SK-N-MC (cell line): ENCODE measurements at places on chromosomes 2 and 18.

DNA sequence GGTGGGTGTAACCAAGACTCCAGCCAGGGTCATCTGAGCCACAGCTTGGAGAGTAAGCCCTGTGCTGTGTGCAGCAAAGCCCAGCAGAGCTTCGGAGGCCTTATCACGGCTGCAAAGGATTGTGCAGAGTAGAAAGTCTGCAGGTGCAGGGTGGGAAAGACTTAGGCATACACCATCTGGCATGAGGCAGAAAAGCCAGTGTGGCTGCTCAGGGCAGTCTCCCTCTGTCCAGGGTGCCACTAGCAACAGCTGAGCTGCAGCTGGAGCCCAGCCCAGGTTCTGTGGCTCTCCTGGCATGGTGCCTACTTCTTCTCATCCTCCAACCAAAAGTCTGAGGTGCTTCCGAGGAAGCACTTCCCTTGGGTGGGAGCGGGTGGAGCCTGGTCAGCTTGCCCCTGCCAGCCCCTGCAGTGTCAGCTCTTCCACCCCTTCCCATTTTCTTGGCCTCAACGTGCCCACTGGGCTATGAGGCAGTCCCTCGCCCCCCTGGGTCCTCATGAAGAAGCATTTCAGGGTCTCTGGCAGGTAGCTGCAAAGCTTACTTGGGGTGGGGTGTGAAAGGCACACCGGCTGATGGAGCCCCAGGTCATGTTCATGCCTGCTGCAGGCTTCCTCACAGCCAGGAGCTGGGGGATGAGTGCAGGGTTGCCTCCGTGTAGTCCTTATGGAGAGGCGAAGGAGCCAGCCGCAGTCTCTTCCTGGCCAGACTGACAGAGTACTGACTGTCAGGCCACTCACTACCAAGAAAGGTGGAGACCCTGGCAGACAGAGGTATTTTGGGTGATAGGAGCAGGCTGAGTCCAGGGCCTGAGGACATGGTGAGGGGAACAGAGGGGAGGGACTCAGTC is 4.8 kb downstream of the AMER3 start:
- DNase-seq, result no peak

- DNase-seq, result no peak
Measured at GRCh38 chr2:1673160-1673944, 71.0 kb downstream of the PXDN start.

DNA sequence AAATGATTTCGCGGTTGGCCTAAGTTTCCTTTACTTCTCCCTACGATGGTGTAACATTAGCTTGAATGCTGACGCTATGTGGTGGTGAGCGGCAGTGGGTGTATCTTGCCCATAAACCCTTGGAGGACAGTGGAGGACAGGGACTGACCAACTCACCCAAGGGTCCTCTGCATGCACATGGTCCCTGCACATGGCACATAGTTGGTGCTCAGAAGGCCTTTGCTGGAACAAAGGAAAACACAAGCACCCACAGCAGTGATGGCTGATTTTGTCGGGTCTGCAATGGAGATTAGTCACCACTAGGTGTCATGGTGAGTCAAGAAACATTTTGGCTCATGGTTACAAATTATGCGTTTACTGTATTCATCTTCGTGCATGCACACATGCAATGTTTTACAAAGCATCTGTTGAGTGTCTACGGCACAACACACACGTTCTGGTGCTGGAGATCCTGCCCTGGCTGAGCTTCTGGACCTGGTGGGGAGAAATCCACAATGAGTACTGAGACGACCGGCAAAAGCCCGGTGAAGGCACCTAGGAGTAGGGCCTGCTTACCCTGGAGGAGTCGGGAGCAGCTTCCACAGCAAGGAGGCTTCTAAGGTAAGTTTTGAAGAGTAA is 44.0 kb downstream of the PDCL3 start:
- DNase-seq, result no peak

DNA sequence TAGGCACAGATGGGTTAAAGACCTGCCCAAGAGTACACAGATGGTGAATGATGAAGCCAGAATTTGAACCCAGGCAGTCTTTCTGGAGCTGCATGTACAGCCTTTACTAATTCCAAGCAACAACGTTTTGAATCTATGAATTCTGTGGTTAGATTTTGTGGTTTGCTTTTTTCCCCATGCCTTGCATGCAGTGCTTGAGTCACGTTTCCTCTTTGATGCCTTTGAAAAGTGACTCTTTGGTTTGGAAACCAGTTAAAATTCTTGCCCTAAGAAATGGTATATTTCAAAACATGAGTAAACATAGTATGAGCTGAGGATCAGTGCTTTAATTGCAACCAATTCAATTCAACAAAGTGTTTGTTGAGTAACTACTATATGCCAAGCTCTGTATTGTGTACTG is 48.2 kb upstream of the PPM1B start:
- peak; percentile 59 for DNase-seq

DNA sequence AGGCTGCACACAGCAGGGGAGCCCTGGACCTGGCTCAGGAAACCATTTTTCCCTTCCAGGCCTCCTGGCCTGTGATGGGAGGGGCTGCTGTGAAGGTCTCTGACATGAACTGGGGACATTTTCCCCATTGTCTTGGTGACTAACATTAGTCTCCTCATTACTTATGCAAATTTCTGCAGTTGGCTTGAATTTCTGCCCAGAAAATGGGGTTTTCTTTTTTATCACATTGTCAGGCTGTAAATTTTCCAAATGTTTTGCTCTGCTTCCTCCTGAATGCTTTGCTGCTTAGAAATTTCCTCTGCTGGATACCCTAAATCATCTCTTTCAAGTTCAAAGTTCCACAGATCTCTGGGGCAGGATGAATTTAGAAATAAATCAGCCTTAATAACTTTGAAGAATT is 78.2 kb downstream of the EHBP1 start:
- no peak for DNase-seq

DNA sequence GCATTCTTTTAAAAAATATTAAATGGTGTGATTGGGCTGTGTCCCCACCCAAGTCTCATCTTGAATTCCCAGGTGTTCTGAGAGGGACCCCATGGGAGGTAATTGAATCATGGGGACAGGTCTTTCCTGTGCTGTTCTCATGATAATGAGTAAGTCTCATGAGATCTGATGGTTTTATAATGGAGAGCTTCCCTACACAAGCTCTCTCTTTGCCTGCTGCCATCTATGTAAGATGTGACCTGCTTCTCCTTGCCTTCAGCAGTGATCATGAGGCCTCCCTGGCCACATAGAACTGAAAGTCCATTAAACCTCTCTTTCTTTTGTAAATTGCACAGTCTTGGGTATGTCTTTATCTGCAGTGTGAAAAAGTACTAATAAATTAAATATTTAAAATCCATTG is 10.3 kb downstream of the PPM1B start:
- no peak for DNase-seq

DNA sequence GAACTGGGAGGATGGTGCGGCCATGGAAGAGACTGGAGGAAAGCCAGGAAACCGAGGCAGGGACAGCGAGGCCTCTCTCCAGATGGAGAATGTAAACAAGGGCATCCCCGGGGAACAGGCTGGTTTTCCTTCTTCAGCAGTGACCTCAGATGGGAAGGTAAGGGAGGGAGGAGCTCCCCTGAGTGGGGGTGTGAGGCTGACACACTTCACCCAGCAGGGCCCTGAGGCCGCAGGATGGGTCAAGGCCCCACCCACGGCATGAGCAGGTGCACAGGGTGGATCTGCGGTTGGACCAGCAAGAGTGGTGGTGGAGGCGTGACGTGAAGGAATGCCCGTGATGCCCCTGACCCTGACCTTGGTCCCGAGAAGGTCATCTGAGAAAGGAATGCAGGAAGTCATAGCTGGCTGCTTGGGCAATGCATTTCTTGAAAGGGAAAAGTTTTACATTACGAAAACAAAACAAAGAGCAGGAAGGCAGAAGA is 48.1 kb downstream of the ADCY3 start:
- DNase-seq, result no peak

GRCh38 chr18:41756141-41756540 is 198.9 kb upstream of the PIK3C3 start:
- no peak for DNase-seq

DNA sequence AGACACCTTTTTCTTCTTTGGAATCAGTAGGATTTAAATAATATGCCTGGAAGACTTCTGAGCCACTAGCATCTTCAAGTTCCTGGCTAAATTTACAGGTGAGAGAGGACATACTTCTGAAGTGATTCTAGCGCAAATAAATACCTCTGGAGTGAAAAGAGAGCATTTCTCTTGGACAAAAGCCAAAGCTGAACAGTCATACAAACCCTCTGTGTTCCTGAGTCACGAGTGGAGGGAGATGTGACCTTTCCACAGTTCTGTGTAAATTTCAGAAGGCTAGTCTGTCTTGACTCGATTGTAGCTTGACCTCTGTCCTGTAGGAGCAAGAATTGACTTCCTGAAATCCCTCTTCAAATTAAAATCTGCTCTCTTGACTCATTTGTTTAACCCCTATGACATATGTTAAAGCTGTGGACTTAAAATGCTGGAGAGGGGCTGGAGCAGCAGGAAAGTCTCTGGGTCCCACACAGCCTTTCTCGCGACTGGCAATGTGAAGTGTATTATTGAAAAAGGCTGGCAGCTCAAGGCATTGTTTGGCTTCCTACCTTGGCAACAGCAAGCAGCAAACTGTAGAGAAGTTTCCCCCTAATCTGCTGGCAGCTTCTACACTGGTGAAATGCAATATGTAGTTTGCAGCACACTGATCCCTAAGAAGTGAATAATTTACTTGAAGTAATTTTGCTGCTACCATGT is 79.6 kb upstream of the GCFC2 start:
- DNase-seq, result no peak

- no peak for DNase-seq
Measured at GRCh38 chr18:63090334-63090733, 229.2 kb downstream of the BCL2 start.

GRCh38 chr2:65456886-65457285 is 24.5 kb upstream of the SPRED2 start:
- no peak for DNase-seq

DNA sequence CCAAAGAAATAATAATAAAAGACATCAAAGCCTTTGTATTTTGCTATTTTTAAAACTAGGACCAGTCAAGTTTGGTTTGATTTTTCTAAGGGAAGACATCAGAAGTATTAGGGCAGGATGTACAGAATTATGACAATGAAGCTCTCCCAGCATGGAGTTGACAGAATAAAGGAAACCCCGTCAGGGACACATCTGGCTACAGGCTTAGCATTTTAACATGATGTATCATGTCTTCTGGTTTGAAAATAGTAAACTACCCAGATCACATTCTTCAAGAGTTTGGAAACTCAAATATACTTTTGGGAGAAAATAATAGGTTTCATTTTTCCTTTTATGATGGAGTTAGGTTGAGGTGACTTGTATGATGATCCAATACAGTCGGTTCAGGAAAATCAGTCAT is 552.0 kb upstream of the CDH2 start:
- DNase-seq, result no peak

GRCh38 chr2:64330281-64331113 is 123.5 kb upstream of the LGALSL start:
- peak; percentile 90 for DNase-seq

DNA sequence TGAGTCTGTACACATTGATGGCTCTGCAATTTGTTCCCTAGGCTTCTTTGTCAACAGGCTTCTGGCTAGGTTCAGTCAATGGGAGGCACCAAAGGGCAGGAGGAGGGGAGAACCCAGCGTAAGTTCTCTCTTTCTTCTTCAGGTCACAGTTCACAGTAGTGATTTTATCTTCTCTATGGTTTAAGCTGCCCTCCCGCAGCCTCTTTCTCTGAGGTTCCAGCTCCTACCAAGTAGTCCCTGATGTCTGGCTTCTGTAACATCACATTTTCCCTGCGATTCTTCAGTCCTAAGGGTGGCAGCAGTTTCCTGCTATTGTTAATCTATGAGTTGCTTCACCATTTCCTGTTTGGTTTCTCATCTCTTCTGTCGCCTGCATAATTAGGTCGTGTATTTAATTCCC is 107.4 kb downstream of the CPO start:
- DNase-seq, result peak; percentile 57

- no peak for DNase-seq
Measured at GRCh38 chr18:8117006-8117371, 492.2 kb upstream of the RAB12 start.

GRCh38 chr2:239328351-239329191 is 72.2 kb downstream of the HDAC4 start:
- no peak for DNase-seq

- peak; percentile 88 for DNase-seq
Measured at GRCh38 chr2:216108967-216109921, at the start of gene XRCC5. Gene XRCC5 (plus strand): TSS chr2:216109348. CDS start chr2:216109437, 89 bp downstream.

DNA sequence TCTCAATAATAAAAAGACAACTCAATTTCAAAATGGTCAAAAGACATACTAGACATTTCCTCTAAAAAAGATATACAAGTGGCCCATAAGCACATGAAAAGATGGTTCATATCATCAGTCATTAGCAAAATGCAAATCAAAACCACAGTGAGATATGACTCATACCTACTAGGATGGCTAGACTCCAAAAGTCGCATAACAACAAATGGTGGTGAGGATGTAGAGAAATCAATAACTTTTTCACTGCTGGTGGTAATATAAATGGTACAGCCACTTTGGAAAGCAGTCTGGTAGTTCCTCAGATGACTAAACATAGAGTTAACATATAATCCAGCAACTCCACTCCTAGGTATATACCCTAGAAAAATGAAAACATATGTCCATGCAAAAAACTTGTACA is 242.3 kb upstream of the NOL4 start:
- DNase-seq, result no peak

DNA sequence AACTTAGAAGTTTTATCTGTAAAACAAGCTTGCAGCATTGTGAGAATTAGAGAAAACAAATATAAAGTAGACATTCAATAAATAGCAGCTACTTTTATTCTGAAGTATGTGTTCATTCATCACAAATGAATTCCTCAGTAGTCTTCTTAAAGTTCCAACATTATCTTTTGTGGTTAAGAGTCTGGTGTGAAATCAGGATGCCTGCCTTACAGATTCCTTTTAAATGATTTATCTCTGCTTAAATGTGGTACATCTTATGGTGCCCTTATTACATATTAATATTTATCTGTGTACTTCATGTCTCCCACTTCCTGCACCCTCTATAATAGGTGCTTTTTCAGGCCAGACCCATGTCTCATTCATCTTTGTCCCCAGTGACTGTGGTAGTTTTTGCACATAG is 595.0 kb downstream of the STK39 start:
- DNase-seq, result no peak

GRCh38 chr2:121334581-121335293 is 49.7 kb upstream of the TFCP2L1 start:
- DNase-seq, result no peak

GRCh38 chr18:35949903-35950627 is 22.4 kb upstream of the RMP24 start:
- DNase-seq, result no peak

DNA sequence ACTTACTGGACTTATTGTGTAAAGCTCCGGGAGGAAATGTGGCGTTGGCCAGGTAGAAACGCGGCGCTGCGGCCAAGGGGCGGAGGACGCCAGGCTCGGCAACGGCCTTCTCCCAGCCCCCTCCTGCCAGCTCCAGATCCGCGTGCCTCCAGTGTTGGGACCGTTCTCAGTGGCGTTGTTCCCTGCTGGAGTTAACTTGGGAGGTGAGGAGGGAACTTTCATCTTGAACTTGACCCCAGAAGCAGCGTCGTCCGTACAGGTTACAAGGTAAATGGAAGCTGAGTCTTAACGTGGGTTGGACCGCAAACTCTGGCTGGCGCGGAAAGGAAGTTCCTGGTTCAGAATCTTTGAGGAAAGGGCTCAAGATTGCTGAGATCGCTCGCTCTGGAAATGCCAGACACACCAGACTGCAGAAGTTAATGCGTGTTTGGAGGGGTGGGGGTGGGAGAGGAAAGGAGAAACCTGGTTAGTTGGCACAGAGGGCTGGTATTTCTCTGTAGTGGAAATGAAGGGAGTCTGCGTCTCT is 1.3 kb downstream of the TANC1 start:
- DNase-seq, result no peak
